ENCODE measurements at places on chromosomes 3 and 15.

DNA sequence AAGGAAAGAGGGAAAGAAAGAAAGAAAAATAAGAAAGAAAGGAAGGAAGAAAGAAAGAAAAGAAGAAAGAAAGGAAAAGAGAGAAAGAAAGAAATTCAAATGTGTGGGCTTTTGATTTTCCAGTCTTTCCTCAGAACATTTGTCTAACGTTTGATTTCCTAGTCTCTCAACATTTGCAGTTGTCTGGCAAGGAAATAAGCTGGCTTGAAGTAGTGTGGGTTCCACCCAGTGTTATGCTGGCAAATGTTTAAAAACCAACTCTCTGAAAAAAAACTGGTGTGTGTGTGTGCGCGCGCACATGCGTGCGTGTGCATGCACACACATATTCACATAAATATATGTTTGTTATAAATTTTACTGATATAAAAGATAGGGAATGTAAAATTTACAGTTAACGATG is 54.6 kb upstream of the C3orf49 start:
- no peaks in the 10 kb centered on the region for H3K36me3 ChIP-seq
- H3K4me1 ChIP-seq: no peaks in the 10 kb centered on the region
- no peak overlapping the region for H3K4me3 ChIP-seq
- no peak for DNase-seq

DNA sequence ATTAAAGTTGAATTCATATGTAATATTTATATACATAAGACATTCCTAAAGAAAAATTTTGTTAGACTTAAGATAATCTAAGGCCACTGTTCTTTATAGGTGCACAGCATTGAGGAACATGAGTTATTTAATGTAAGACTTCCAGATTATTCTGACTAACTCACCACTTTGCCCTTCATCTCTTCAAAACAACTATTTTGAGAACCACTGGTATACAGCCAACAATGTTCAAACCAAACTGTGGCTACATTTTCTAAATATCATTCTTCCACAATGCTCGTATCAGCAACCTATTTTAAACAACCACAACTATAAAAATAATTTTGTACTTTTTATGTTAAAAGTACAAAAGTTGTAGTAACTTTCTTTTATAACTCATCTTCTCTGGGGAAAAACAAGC is 199.8 kb upstream of the ALCAM start:
- no peak for DNase-seq
- no peak overlapping the region for H3K27ac ChIP-seq
- H3K4me3 ChIP-seq: no peak overlapping the region
- H3K36me3 ChIP-seq: no peaks in the 10 kb centered on the region

- H3K4me3 ChIP-seq: no peak overlapping the region
- no peak for DNase-seq
- no peaks in the 10 kb centered on the region for H3K36me3 ChIP-seq
Measured at GRCh38 chr3:100129941-100130340, 15.6 kb upstream of the FILIP1L start.

GRCh38 chr3:64848822-64849221 is 161.0 kb upstream of the ADAMTS9 start:
- H3K36me3 ChIP-seq: no peaks in the 10 kb centered on the region
- H3K27ac ChIP-seq: no peak overlapping the region
- no peak overlapping the region for H3K4me3 ChIP-seq
- H3K27me3 ChIP-seq: no peaks in the 10 kb centered on the region
- no peak for DNase-seq
- H3K4me1 ChIP-seq: no peaks in the 10 kb centered on the region

DNA sequence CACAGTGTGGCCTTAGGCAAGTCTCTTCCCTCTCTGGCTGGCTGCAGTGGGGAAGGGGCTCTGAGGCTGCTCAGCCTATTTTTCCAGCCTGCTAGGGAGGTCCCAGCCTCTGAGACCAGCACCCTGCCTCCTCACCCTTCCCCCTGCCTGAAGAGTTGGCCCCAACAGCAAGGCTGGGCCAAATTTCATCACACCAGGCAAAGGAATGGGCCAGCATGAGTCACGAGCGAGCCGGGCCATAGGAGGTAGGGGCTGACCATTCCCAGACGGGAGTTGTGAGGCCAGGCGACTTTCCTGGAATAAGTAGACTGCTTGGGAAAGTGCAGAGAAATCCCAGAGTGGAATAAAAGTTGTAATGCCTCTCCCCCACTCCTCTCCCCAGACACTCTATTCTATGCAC is 5.7 kb upstream of the FBLN2 start:
- H3K4me1 ChIP-seq: no peaks in the 10 kb centered on the region
- peaks cover 3% of the 10 kb centered on the region for H3K27me3 ChIP-seq

DNA sequence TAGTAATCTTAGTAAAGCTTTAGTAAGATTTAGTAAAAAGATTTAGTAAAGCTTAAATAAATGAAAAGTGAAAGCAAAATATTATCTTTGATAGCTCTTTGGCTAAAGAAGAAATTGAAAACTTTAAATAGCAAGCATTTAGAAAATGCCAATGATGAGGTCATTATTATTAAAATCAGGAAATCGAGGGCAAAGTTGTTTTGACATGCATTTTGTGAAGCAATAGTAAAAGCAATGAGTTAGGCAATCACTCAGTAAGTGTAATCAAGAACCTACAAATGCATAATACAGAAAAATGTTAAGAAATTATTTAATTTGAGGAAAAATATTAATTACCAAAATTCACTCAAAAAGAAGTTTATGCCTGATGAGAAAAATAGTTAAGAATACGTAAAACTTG is 280.3 kb upstream of the MME start:
- peaks cover 12% of the 10 kb centered on the region for H3K4me1 ChIP-seq
- no peak overlapping the region for H3K27ac ChIP-seq
- H3K27me3 ChIP-seq: no peaks in the 10 kb centered on the region
- H3K4me3 ChIP-seq: no peak overlapping the region
- no peak for DNase-seq

GRCh38 chr3:55165704-55166405 is 238.0 kb upstream of the LRTM1 start:
- no peak overlapping the region for H3K27ac ChIP-seq
- no peak overlapping the region for H3K4me3 ChIP-seq
- DNase-seq: no peak
- no peaks in the 10 kb centered on the region for H3K36me3 ChIP-seq
- no peaks in the 10 kb centered on the region for H3K27me3 ChIP-seq

DNA sequence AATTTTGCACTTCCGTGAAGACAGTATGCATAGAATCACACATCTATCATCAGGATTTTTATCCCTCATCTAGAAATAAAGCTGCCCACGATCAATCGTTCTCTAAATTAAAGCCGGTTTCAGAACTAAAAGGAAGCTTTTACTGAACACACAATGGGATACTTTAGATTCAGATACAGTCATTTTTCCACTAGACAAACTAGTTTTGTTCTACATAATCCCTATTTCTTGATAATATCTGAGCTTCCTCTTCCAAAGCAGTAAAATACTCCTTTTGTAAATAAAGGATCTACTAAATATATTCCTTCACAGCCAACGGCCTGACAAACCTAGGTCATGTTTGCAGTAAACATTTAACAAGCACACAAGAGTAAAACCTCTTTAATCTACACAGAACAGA is 2.0 kb upstream of the GANC start:
- no peaks in the 10 kb centered on the region for H3K27me3 ChIP-seq
- peaks cover 29% of the 10 kb centered on the region for H3K4me1 ChIP-seq
- peaks cover 3% of the 10 kb centered on the region for H3K36me3 ChIP-seq
- H3K4me3 ChIP-seq: no peak overlapping the region
- no peak overlapping the region for H3K27ac ChIP-seq

- peaks cover 30% of the 10 kb centered on the region for H3K36me3 ChIP-seq
- no peak overlapping the region for H3K4me3 ChIP-seq
- no peaks in the 10 kb centered on the region for H3K27me3 ChIP-seq
- DNase-seq: no peak
- H3K27ac ChIP-seq: no peak overlapping the region
Measured at GRCh38 chr3:47344971-47345370, 35.9 kb upstream of the PTPN23 start.

- H3K36me3 ChIP-seq: no peaks in the 10 kb centered on the region
- H3K4me1 ChIP-seq: no peaks in the 10 kb centered on the region
- H3K27ac ChIP-seq: no peak overlapping the region
Measured at GRCh38 chr15:74264081-74264501, 28.0 kb downstream of the CCDC33 start.

- no peak for DNase-seq
- no peaks in the 10 kb centered on the region for H3K27me3 ChIP-seq
- no peak overlapping the region for H3K4me3 ChIP-seq
- H3K27ac ChIP-seq: no peak overlapping the region
- no peaks in the 10 kb centered on the region for H3K4me1 ChIP-seq
Measured at GRCh38 chr15:86373147-86373546, 293.5 kb downstream of the AGBL1 start.

GRCh38 chr15:101255615-101256241 is 3.9 kb upstream of the CHSY1 start:
- no peaks in the 10 kb centered on the region for H3K36me3 ChIP-seq
- H3K27ac ChIP-seq: no peak overlapping the region
- H3K27me3 ChIP-seq: no peaks in the 10 kb centered on the region
- H3K4me1 ChIP-seq: no peaks in the 10 kb centered on the region
- no peak for DNase-seq
- H3K4me3 ChIP-seq: no peak overlapping the region

DNA sequence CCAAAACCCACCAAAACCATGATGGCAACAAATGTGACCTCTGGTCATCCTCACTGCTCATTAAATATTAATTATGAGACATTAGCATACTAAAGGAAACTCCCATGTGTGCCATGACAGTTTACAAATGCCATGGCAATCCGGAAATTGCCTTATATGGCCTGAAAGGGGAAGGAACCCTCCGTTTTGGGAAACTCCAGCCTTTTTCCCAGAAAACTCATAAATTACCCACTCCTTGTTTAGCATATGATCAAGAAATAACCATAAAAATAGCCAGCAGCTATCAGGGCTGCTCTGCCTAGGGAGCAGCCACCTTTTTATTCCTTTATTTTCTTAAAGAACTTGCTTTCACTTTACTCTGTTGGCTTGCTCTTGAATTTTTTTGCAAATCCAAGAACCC is 992.7 kb downstream of the NTRK3 start:
- no peaks in the 10 kb centered on the region for H3K36me3 ChIP-seq
- no peaks in the 10 kb centered on the region for H3K4me1 ChIP-seq
- no peaks in the 10 kb centered on the region for H3K27me3 ChIP-seq
- no peak overlapping the region for H3K4me3 ChIP-seq
- DNase-seq: no peak

DNA sequence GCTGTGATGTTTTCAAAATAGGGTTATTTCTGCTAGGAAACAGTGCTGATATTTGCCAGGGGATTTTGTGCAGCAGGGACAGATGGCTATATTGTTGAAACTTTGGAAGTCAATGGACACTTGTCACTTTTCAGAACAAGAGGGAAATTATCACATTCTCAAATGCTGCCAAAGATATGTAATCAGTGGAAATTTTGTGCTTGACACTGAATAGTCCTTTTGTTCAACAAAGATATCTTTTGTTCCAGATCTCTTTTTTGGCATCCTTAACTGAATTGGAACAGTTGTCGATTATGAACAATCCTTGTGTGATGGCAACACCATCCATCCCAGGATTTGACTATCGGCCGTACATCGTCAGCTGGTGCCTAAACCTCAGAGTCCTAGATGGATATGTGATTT is 7.8 kb downstream of the CEP97 start:
- H3K36me3 ChIP-seq: peaks cover 33% of the 10 kb centered on the region
- no peaks in the 10 kb centered on the region for H3K4me1 ChIP-seq
- no peak overlapping the region for H3K27ac ChIP-seq
- H3K27me3 ChIP-seq: no peaks in the 10 kb centered on the region

GRCh38 chr15:96735632-96736240 is 405.2 kb downstream of the NR2F2 start:
- no peak for DNase-seq
- no peaks in the 10 kb centered on the region for H3K36me3 ChIP-seq
- H3K27me3 ChIP-seq: no peaks in the 10 kb centered on the region
- H3K4me3 ChIP-seq: no peak overlapping the region
- no peak overlapping the region for H3K27ac ChIP-seq

GRCh38 chr3:85007195-85008094 is 48.7 kb downstream of the CADM2 start:
- H3K4me1 ChIP-seq: no peaks in the 10 kb centered on the region
- no peaks in the 10 kb centered on the region for H3K36me3 ChIP-seq
- no peak overlapping the region for H3K27ac ChIP-seq
- no peak for DNase-seq
- H3K4me3 ChIP-seq: no peak overlapping the region
- no peaks in the 10 kb centered on the region for H3K27me3 ChIP-seq

GRCh38 chr3:10992017-10992942 is at the start of gene SLC6A1:
Gene SLC6A1 (plus strand): TSS chr3:10992748. CDS start chr3:11017212, 24,464 bp downstream.
- no peaks in the 10 kb centered on the region for H3K27me3 ChIP-seq
- H3K36me3 ChIP-seq: no peaks in the 10 kb centered on the region
- no peak for DNase-seq
- no peaks in the 10 kb centered on the region for H3K4me1 ChIP-seq
- H3K27ac ChIP-seq: peak within 1 kb of the TSS; percentile 4
- peak within 1 kb of the TSS; percentile 69 for H3K4me3 ChIP-seq

DNA sequence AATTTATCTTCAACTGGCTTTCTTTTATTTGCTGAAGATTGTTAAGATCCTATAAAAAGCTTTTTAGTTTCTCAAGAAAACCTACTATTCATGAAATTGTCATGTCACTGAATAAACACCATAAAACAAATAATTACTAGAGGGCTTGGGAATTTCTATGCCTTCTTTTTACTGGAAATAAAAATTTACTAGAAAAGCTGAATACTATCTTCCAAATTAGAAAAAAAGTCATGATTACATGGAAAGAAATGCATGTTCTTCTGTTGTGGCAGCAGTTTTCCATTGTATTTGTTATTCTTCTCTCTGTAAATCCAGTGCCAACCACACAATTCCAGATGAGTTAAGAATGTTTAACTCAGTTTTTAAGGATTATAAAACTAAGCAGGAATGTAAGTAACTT is 153.8 kb downstream of the RAP2B start:
- DNase-seq: no peak
- H3K4me3 ChIP-seq: no peak overlapping the region
- peaks cover 21% of the 10 kb centered on the region for H3K4me1 ChIP-seq
- no peak overlapping the region for H3K27ac ChIP-seq

DNA sequence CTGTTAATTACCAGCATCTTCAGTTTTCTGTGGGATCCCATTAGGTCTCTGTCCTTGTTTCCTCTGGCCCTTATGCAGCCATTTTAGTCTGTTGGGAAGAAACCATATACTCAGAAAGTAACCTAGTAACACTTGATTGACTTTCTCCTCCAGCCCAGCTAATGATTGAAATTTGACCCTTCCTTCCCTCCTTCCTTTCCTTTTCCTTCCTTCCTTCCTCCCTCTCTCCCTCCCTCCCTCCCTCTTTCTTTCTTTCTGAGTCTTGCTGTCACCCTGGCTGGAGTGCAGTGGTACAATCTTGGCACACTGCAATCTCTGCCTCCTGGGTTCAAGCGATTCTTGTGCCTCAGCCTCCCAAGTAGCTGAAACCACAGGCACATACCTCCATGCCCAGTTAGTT is 5.9 kb upstream of the ZNF620 start:
- H3K27ac ChIP-seq: no peak overlapping the region
- H3K4me3 ChIP-seq: no peak overlapping the region
- peaks cover 3% of the 10 kb centered on the region for H3K4me1 ChIP-seq
- H3K27me3 ChIP-seq: no peaks in the 10 kb centered on the region

Data from thoracic aorta (tissue), 2 donors.